ENCODE measurements at places on chromosomes 4 and X.

DNA sequence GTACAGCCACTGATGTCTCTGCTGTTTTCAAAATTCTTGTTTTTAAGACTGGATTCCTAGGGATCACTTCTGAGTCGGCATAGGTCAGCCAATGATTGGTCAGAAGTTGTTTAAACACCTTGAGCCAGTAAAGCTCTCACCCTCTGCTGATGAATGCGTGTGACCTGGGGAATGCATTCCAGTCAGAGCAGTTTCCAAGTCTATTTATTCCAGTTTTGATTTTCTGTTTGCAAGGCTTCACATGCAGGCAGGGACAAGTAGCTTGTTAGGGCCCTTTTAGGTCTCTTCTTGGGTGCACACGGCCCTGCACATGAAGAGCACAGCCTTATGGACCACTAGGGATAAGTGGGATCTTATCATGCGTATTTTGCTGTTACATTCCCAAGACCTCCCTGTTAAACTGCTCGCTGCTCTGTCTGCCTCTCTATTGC, 47.0 kb downstream of the KLHL15 start:
- DNase-seq: peak; percentile 17

DNA sequence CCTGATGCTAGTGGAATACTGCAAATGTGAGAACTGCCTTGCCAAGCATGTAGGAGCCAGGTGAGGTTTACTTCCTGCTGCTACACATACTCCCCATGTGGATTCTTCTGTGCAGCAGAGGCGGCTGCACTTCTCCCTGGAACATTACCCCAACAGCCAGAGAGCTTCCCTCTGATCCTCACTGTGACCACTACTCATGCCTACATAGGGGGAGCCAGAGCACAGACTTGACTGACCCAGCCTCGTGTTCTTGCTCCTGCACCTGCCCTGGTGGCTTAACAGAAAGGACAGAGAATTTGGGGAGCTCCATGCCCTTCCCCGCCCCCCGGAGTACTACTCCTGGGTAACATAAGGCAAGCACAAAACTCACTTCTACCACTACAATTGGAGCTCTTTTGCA, 38.4 kb downstream of the UGT2A2 start:
- no peak for DNase-seq

DNA sequence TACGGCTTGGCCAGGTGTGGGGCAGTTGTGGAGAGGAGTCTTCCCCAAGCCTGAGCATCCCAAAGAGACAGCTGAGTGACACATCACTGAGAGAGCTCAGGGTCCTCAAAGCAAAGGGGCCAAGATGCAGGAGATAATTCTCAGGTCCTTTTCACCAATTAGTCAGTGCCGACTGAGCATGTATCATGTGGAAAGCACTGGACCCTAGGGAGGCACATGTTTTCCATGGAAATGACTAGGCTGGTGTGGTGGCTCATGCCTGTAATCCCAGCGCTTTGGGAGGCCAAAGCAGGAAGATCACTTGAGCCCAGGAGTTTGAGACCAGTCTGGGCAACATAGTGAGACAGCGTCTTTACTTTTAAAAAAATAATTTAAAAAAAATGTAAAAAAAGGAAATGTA, 67.3 kb upstream of the PRPS1 start:
- DNase-seq: no peak

DNA sequence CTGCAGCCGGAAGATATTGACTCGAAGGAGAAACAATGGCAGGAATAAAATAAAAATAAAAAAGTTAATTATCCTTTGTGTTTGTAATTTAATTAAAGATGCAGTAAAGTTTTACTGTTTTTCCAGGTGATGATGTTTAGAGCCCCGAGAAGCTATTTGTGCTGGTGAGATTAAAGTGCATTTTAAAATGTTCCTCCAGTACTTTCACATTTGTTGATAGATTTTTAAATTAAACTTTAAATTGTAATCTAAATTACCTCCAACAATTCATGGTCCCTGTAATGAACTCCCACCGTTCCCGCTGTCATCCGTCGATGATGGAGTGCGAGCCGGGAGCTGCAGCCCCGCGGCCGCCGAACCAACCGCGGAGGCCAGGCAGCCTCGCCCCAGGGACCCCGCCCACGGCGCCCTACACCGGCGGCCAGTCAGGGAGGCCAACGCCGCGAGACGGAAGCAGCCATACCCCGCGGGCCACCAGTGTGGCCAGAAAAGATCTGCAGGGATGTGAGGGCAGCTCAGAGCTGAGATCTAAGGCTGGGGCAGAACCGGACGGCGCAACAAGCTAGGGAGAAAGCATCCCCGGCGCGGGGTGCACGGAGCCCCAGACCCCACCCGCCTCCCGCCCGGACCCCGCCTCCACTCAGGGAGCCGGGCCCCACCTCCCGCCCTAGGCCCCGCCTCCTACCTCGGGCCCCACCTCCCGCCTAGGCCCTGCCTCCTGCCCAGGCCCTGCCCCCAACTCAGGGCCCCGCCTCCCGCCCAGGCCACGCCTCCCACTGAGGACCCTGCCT, 104.0 kb downstream of the FAM53A start:
- peak; percentile 57 for DNase-seq

GRCh38 chrX:33032700-33033099, 178.6 kb downstream of the DMD start:
- DNase-seq: no peak

All from epithelial cell of esophagus (primary cell).